Natural killer cell (primary cell): ENCODE measurements at places on chromosomes 16 and 17. TPM values are rescaled to one million over a fixed set of nuclear protein-coding genes. Genes with fewer than 3 reads are reported as not detected.

TMEM238L gene
- not detected for total RNA-seq

KRTAP4-9 gene
- total RNA-seq = not detected

TERB1 gene
- 1.0 TPM for total RNA-seq

FBXW10B gene
- not detected for total RNA-seq

FNDC8 gene
- not detected for total RNA-seq

GRCh38 chr17:78682363-78682762 lies 99.7 kb downstream of the CYTH1 start:
- no peak for DNase-seq

DNA sequence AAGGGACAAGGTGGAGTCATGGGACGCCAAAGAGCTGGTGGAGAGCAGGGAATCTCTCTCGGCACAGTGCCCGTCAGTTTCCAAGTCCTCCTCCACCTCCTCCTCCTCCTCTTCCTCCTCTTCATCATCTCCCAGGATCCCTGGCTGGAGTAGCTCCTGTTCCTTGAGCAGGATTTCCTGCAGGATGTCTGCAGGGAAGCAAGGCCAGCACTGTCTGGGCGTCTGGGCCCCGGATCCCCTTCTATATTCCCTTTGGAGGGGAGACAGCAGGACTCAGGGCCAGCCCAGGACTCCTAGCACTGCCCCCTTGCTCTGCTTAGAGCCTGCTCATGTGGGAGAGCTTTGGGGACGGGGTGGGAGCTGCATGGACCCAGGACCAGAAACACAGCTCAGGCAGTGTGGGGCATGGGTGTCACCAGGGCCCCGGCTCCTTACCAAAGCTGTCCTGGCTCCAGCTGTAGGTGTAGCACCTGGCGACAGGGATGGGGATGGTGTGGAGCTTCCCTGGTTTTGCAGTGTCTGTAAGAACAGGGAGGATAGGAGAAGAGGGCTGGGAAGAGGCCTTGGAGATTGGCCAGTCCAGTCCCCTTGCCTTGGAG lies 21.3 kb upstream of the PIK3R6 start:
- no peak for DNase-seq

- no peak for DNase-seq
These were observed 44.8 kb downstream of the ADCY7 start for GRCh38 chr16:50311134-50311528.

- no peak for DNase-seq
These were observed 161.7 kb upstream of the SOX9 start for GRCh38 chr17:71959154-71959553.

- DNase-seq = no peak
These were observed 34.1 kb downstream of the EEF2K start for GRCh38 chr16:22240023-22240710.
